ENCODE measurements at places on chromosomes 16 and 17.

- DNase-seq: no peak
Observed at GRCh38 chr16:49282690-49283375, 1.2 kb upstream of the CBLN1 start.

- no peak for DNase-seq
Observed at GRCh38 chr17:51435641-51436091, 175.3 kb downstream of the UTP18 start.

DNA sequence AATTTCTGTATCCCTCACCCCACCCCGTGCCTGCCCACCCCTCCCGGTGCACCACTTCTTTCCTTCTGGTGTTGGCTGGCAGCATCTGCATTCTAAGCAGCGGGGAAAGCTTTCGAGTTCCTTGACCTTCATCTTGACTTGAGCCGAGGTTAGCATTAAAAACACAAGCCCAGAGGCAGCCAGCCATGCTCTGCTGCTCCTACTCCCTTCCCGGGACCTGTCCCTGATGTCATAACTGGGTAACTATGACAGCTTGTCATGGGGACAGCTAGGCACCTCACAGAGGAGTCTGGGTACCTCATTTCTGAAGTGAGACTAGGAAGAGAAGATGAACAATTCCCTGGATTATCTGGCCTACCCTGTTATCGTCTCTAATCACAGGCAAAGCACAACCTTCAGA lies at the start of gene CFAP97D1:
CFAP97D1 (plus strand) TSS at position 301 of the 400 bp plus-strand sequence; CDS start at position 329, 28 bp downstream.
- no peak for DNase-seq

DNA sequence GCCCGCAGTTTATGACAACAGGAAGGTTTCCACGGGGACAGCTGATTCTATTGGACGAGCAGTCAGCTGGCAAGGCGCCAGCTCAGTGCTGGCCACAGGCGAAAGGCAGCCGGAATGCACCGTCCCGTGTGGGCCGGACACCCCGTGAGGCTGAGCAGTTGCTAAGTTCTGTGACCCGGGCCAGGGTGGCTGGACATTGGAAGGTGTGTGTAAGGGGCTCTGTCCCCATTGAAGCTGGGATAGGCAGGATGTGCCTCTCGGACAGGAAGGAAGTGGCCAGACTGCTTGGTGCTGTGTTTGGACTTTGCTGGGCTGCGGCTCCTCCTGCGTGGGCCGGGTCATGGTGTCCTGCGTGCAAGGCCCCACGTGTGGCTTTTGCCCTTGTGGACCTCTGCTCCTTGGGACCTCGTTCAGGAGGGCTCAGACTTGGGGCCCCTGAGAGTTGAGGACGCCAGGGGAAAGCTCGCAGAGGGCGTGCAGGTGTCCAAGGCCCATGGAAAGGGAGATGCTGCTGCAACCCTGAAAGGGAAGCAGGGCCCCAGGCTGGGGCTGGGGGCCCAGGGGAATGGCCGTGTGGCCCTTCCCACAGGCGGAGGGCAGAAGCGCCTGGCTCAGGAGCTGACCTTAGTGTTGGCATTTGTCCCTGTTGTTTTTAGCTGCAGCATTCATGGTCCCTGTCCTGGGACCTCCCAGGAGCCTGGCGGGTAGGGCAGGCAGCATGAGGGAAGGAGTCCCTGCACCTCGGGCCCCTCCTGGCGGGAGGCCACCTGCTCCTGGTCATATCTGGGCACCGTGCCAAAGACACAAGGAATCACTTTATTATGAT lies 10.0 kb downstream of the BAIAP2 start:
- no peak for DNase-seq

GRCh38 chr16:8959921-8960787 lies 3.6 kb downstream of the USP7 start:
- no peak for DNase-seq

DNA sequence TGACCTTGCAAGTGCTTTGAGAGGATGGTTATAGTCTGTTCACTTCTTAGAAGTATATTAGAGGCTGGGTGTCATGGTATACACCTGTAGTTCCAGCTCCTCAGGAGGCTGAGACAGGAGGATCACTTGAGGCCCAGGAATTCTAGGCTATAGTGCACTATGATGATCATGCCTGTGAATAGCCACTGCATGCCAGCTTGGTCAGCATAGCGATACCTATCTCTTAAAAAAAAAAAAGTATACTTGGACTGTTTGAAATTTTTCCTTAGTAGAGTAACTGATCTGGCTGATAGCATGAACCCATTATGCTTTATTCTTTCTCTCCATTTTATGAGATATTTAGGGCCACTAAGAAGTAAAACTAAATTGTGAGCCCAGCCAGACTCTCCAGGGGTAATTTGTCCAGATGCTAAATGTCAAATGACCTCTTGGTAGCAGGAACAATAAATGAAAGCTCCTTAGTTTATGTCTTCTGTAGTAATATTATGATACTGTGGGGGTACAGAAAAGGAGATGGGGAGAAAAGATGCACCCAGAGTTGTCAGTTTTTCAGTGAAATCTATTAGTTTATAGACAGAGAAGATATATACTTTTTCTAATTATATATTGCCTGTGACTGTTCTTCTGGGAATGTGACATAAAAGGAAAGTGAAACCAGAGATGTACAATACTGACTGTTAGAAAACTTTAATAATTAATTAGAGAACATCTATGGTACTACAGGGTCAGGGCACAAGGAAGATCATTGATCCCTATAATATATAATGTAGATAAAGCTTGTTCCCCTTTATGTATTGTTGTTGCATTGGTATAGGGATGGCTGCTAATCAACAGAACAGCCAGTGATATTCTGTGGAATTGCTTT lies 335.3 kb upstream of the TBX2 start:
- DNase-seq: no peak

DNA sequence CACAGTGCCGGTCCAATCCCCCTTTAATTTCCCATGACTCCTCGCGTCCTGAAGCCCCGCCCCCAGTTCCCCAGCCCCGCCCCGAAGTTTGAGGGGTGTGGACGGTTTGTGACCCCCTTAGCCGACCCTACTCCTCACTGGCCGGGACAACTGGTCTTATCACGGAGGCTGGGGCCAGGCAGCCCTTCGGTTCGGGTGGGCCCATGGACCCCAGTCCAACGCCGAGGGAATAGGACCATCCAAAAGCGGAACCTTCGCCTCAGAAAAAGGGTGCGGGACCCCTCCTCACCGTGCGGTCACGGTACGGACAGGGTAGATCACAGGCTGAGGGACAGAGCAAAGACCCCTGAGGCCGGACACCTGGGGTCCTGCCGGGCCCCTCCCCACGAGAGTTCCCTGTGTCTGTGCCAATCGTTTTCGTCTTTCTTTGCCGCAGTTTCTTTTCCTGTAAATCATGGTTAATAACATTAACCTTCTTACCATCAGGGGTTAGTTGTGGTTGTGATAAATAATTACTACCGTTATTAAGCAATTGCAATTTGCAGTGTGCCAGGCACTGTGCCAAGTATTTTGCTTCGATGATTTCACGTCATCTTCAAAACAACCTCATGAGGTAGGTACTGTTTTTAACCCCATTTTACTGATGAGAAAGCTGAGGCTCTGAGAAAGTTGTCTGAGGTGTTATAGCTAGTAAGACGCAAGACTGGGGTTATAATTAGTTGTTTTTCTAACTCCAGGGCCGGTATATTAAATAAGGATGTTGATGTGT lies 543 bp downstream of the TMUB2 start:
- no peak for DNase-seq

DNA sequence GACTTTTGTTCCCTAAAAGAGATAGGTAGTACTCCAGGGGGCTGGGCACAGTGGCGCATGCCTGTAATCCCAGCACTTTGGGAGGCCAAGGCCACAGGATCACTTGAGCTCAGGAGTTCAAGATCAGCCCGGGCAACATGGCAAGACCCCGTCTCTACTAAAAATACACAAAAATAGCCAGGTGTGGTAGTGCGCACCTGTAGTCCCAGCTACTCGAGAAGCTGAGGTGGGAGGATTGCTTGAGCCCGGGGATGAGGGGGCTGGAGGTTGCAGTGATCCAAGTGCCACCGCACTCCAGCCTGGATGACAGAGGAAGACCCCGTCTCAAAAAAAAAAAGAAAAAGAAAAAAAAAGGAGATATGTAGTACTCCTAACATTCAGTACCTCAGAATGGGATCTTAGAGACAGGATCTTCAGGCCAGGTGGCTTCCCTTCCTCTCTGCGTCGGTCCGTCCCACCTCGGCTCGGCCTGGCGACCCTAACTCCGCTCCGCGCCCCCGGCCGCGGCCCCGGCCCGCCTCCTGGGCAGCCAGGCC lies 89.6 kb downstream of the CDC27 start:
- DNase-seq: no peak

DNA sequence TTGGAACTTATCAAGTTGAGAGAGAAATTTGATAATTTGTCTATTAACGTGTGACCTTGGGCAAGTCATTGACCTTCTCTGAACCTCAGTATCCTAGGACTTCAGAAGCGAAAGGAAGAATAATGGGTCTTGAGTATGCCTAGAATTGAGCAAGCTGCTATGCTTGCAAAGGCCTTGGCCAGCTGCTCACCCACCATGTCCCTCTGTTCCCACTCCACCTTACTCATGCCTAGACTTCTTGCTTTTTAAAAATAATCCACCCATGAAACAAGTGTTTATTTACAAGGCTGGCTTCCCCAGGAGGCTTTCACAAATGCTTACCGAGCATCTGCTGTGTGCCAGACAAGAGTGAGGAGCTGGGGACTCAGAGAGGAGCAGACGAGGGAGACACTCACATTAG lies 590.6 kb downstream of the MAF start:
- no peak for DNase-seq

DNA sequence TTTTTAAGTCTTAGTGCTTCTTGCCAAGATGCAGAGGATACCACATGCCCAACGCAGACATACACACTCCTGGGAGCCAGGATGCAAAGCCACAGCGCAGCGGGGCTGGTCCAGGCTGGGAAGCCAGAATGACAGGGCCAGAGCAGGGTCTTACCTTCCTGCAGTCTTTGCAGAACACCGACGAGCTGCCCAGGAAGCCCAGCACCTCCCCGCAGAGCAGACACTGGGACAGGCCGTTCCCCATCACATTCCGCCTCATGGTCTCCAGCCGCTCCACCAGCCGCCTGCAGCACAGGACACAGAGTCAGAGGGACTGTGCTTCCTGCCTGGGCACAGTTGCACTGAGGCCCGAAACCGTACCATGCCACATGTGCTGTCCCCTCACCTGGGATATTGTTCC lies 33.3 kb downstream of the RPH3AL start:
- no peak for DNase-seq

- DNase-seq: no peak
Observed at GRCh38 chr17:17580662-17581470, 10.6 kb downstream of the PEMT start.

- no peak for DNase-seq
Observed at GRCh38 chr17:56047331-56047730, 105.9 kb upstream of the ANKFN1 start.

GRCh38 chr16:70778901-70779309 lies 22.1 kb downstream of the VAC14 start:
- DNase-seq: no peak
